Stimulated activated CD8-positive, alpha-beta memory T cell treated with anti-CD3 and anti-CD28 coated beads, Interleukin-7, amount 100 ng/mL, for 1 hour (primary cell): ENCODE measurements at places on chromosomes 2 and 18.

GRCh38 chr2:84519332-84519957 lies 3.1 kb downstream of the DNAH6 start:
- DNase-seq: no peak

DNA sequence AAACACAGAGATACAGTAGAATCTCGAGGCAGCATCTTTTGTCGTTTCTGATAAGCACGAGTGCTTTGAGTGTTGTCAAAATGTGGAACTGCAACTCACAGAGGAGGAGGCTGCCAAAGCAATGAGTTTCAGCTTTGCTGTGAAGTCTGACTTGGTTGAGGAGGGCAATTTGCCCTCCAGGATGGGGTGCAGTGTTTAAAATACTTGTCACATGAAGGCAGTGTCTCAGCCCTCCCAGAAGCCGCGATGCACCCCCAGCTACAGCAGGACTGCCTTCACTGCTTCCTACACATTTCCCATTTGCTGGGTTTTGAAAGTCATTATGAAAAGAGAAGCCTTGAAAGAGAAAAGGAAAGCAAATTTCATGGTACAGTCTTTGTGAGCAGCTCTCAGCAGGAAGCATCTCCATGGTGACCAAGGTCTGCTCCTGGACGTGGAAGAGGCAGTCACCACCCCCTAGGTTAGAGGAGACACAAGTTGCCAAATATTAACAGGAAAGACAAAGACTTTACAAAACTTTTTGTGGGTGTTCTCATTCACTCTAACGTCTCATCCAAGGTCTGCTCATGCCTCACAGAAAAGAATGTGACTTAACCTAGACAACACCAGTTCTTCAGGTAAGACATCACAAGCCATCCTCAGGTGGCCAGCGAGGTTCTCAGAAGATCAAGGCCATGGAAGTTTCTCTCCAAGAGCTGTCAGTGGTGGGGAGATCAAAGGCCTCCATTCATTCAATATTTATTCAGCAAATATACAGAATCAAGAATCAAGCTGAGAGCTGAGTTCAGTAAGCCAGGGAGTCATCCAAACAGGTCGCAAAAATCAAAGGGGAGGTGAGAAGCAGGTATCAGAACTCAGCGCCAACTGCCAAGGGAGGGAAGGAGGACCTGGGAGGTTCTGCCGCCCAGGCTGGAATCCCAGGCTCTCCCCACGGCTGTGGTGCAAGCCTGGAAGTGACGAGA lies 476.0 kb downstream of the EIPR1 start:
- DNase-seq: no peak

DNA sequence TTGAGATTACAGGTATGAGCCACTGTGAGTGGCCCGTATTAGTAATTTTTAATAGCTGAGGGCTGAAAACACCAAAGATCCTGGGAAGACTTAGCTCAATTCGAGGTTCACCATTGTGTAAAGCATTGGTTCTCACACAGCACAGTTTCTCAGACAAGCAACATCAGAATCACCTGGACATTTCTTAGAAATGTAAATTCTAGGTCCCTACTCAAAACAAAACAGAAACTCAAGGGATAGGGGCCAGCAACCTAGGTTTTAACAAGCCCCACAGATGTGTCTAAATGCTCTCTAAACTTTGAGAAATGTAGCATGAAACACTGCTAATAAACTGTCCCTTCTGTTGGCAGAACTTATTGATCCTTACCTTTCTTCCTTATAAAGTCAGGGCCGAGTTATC lies 681.2 kb downstream of the RNF144A start:
- no peak for DNase-seq

- no peak for DNase-seq
These were observed 19.8 kb downstream of the IWS1 start for GRCh38 chr2:127506510-127506909.

GRCh38 chr18:29383311-29384273 lies 1206.7 kb upstream of the CDH2 start:
- DNase-seq: no peak

- DNase-seq: no peak
These were observed 81.5 kb downstream of the AFF3 start for GRCh38 chr2:100060875-100061274.

- no peak for DNase-seq
These were observed 157.1 kb downstream of the FTCDNL1 start for GRCh38 chr2:199693861-199694260.

GRCh38 chr18:47413327-47413726 lies 161.9 kb upstream of the SKOR2 start:
- DNase-seq: no peak

- no peak for DNase-seq
These were observed 8.5 kb downstream of the GEN1 start for GRCh38 chr2:17762451-17762850.

- no peak for DNase-seq
These were observed 26.0 kb upstream of the GALR1 start for GRCh38 chr18:77223653-77224052.

DNA sequence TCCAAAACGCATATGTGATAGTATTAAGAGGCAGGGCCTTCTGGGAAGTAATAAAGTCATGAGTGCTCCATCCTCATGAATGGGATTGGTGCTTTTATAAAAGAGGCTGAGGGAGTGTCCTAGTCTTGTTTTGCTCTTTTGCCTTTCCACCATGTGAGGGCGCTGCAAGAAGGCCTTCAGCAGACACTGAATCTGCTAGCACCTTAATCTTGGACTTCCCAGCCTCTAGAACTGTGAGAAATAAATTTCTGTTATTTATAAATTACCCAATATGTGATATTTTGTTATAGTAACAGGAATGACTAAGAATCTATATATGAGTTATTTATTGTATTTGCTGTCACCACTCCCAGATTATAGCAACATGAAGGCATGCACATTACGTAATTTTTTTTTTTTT lies 63.5 kb downstream of the PLA2R1 start:
- DNase-seq: no peak

DNA sequence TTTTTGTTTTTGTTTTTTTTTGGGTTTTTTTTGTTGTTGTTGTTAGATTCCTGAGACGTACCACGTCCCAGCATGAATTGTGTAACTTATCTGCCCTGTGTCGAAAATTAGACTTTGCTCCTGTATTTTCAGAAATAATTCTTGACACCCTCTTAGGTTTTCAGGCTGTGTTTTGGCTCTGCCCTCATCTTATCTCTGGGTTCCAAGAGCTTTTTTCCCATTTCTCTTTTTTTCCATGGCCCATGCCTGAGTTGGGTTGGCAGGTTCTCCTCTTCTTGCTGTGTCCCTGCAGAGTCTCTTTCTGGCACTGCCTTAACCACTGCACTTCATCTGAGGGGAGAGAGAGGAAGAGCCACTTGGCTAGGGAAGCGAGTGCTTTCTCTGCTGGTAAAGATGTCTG lies 42.4 kb downstream of the CTIF start:
- DNase-seq: no peak

DNA sequence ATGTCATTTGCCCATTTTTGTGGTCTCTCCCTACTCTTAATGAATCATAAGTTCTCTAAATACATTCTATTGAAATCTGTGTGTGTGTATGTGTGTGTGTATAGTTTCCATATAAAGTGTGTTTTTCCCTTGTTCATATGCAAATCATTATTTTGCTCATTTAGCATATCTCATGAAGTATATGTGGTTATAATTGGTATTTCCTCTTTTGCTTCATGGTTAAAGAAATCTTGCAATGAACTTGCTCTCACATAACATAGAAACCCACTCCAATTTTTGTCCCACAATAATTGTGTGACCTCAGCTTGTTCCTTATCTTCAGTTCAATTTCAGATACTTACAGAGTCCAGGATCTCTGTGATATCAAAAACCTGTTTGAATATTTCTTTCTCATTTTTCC lies 1.2 kb downstream of the CPO start:
- no peak for DNase-seq

- no peak for DNase-seq
These were observed 201.0 kb upstream of the STK17B start for GRCh38 chr2:196372276-196372809.

GRCh38 chr2:102839668-102840388 lies 78.0 kb downstream of the TMEM182 start:
- no peak for DNase-seq

DNA sequence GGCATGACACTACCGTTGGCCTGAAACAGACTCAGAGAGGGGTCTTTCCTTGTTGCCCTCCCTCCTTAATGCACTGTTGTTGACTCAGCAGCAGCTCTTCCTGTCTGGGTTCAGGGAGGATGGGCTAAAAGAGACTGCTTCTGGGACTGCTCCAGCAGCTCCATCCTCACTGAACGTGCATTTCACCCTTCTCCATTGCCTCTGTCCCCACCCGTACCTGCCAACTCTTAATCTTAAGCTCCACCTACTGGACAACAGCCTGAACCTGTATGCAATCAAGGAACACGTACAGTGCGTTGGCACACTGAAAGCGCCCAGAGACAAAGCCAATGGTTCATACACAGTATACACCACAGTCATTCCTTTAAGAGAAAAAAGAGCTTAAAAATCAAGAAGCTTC lies 230.8 kb upstream of the RAB6C start:
- DNase-seq: no peak

GRCh38 chr18:50870138-50870845 lies 8.6 kb upstream of the ME2 start:
- DNase-seq: no peak

DNA sequence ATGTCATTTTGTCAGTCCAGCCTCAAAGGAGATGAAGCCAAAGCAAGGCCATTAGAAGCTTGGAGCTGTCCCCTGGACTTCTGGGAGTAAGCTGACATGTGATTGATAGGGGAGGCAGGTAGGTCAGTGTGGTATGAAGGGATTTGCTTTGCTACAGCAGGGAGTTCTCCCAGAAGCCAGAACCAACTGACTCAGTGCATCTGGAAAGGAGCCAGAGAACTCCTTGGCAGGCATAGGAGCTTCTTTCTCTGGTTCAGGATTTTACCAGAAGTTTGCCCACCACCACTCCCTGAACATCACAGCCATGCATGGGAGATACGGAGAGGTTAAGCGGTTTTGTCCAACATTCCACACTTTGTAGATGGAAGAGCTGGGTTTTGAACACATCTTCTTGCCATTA lies 24.5 kb upstream of the KCNE4 start:
- DNase-seq: no peak
